ENCODE measurements at places on chromosomes 3 and 15.

DNA sequence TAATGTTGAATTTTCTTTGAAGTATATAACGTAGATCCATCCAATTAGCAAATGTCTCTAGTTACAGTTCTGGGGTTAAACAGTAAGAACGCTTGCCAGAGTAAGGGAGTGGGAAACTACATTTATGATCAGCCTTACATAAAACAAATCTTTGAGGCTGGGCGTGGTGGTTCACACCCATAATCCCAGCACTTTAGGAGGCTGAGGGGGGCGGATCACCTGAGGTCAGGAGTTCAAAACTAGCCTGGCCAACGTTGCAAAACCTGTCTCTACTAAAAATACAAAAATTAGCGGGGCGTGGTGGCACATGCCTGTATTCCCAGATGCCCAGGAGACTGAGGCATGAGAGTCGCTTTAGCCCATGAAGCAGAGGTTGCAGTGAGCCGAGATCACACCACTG is 50.1 kb upstream of the GATM start:
- no peak for DNase-seq

DNA sequence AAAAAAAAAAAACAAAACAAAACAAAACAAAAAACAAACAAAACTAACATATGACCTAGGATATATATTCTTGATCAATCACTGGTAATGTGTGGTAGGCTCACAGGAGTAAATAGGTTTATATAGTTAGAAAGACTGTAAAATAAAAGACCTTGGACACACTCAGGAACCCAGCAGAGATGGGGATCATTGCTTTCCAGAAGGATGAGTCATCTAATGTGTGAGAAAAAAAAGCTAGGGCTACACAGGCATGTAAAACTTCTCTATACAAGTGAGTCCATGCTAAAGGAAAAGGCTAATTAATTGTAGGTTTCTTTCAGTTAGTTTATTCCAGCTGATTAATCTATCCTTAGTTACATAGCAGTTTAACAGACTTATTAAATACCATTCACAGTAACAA is 710.3 kb upstream of the ARPP21 start:
- no peak for DNase-seq

DNA sequence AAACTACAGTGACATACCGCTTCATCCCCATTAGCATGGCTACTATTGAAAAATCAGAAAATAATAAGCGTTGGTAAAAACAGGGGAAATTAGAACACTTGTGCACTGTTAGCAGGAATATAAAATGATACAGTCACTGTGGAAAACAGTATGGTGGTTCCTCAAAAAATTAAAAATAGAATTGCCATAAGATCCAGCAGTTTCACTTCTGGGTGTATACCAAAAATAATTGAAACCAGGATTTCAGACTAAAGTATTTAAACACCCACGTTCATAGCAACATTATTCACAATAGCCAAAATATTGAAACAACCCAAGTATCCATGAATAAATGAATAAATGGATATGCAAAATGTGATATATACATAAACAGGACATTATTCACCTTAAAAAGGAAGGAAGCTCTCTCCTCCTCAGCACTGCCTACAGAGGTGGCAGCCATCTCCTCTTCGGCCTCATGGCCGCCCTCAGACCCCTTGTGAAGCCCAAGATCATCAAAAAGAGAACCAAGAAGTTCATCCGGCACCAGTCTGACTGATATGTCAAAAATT is 34.1 kb downstream of the NGLY1 start:
- no peak for DNase-seq

GRCh38 chr15:89412905-89413411 is 78.3 kb upstream of the POLG start:
- DNase-seq, result no peak

- no peak for DNase-seq
Observed at GRCh38 chr3:19811689-19812088, 122.3 kb downstream of the EFHB start.

GRCh38 chr3:26515351-26515750 is 107.2 kb upstream of the LRRC3B start:
- DNase-seq, result no peak

DNA sequence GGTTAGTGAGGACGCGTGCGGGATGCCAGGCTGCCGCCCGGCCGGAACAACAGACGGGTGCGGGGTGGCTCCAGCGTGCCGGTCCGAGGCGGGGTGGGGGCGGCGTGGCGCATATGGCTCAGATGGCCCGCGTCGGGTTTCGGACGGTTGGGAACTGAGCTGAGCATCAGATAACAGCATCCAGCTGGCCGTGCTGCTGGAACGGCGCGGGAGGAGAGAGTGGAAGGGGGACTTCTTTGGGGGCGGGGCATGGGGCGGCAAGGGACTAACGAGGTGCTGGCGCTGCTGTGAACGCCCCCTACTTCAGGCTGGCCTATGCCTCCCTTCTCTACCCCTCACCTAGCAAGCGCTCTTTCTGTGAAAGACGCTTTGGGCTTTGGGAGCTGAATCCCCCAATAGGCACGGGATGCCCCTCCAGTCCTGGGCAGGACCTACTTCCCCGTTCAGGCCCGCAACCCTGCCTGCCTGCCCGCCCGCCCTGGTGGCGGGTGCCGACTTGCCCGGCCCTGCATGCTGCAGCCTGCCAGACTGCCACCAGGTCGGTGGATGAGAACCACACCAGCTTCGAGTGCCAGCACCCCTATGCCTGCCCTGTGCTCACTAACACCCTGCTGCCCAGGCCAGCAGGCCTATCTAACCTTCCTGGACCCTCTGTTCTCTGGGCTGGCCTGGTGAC is 542 bp downstream of the INKA1 start:
- peak; percentile 47 for DNase-seq

GRCh38 chr3:180983136-180983535 is 6.4 kb downstream of the DNAJC19 start:
- no peak for DNase-seq

DNA sequence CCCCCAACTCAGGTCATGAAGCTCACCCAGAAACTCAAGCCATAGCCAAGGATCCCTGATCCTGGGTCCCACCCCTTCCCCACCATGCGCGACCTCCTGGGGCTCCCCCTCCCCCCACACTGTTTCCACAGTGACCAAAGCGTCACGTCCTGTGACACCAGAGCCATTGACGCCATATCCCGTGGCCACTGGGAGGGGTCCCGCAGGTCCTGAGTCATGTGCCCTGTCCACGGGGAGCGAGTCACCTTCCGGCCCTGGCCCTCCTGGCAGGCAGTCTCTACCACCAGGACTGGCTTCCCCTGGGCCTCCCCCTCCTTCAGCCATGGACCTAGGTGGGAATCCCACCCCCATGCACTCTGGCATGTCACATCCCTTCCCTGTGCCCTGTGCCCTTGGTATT is 15.6 kb downstream of the SEMA3F start:
- no peak for DNase-seq

GRCh38 chr15:40054605-40054854 is 15.5 kb upstream of the SRP14 start:
- no peak for DNase-seq

- DNase-seq, result no peak
Observed at GRCh38 chr15:50594311-50594710, 47.8 kb upstream of the USP50 start.

- DNase-seq, result no peak
Observed at GRCh38 chr3:58666683-58667082, at the start of gene FAM3D. Gene FAM3D, minus strand, starts transcription at chr3:58666774. Its CDS starts 11,211 bp downstream, at chr3:58655563.

DNA sequence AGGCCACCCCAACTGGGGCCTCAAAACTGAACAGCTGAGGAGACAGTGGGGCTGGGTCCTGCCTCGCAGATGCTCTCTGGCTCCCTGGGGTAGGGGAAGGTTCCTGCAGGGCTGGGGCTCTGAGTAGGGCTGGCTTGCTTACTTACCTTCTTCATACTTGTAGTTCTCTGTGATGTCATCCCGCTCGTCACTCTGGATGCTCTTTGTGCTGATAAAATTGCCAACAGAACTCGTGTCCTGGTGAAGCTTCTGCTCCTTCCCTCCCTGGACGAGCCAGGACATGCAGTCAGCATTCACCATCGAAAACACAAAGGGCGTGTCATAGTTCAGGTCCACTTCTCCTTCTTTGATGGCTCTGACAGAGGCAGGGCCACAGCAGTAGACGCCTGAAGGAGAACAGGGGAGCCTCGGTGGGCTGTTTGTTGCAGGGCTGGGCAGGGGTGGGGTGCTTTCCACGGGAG is 17.9 kb upstream of the EPB42 start:
- DNase-seq, result no peak

GRCh38 chr3:152860736-152861135 is 25.8 kb downstream of the P2RY1 start:
- no peak for DNase-seq

- no peak for DNase-seq
Observed at GRCh38 chr3:140157161-140157560, 222.2 kb downstream of the CLSTN2 start.

GRCh38 chr3:14789640-14790285 is 29.0 kb upstream of the FGD5 start:
- DNase-seq, result no peak

GRCh38 chr3:123750659-123751420 is 133.3 kb downstream of the MYLK start:
- no peak for DNase-seq

DNA sequence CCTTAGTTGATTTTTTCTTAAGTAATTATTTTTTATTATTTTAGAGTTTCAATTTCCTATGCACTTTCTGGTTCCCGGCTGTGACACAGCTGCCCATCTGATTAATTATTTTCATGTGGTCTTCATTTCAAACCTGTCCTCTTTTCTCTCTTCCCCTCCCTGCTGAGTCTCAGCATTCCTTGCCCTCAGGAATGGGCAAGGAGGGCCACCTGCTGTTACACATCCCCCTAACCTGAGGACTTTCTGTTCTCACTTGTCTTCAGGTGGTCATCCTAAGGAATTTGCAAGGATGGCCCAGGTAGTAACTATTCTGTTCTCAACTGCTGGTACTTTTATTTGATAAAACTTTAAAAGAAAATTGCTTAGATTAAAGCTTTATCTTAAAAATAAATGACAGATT is 545.0 kb downstream of the OTOL1 start:
- no peak for DNase-seq

DNA sequence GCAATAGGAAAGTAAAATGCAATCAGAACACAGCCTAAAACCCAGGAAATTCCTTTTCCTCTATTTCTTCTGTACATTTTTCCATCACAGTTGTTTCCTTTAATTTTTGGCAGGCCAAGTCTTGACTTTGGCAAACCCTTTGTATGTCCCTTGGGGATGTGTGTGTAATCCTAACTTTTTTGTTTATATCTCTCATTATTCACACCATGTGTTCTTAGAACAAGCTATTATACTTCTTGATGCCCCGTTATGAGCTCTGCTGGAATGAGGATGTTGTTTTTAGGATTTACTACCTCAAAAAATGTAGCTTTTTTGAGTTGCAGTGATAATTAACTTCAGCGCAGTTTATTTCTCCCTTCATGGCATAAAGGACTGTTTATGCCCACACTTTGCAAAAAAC is 123.4 kb downstream of the ABI3BP start:
- no peak for DNase-seq

GRCh38 chr15:22823495-22824128 is 14.9 kb upstream of the NIPA2 start:
- no peak for DNase-seq

GRCh38 chr3:136856665-136857064 is 5.3 kb upstream of the NCK1 start:
- no peak for DNase-seq

DNA sequence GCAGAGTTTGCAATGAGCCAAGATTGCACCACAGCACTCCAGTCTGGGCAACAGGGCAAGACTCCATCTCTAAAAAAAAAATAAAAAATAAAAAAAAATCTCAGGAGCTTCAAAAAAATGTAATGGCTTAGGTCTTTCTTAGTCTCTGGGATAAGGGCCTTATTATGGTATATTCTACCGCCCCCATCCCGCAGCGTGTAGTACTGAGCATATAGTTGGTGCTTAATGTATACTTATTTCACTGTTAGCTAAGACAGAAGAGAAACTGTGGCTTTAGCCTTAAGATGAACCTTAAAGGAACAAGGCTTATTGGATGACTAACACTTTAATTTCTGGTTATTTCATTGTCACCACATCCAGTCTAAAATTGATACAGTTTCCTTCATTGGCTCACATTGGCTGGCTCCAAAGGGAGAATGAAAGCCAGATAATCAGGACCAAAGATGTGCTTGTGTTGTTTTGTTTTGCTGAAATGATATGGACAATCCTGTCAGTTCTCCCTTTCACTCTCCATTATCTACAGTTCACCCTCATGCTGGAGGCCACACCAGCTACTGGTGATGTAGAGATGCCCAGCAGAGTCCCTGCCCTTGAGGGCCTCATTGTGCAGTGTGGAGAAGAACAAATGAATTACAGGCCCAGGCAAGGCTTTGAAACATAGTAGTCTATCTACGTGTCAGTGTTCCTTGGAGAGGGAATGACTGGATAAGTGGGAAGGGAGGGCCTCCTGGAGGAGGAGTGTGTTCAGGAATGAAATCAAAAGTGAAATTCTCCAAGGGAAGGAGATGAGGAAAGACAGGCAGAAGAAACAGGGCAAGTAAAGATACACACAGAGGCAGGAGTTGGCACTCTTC is 17.4 kb upstream of the RAF1 start:
- DNase-seq, result no peak

GRCh38 chr3:124456506-124456905 is 273.7 kb upstream of the UMPS start:
- no peak for DNase-seq

- no peak for DNase-seq
Observed at GRCh38 chr15:35505809-35506208, 40.2 kb downstream of the DPH6 start.

- DNase-seq, result no peak
Observed at GRCh38 chr3:8509961-8510360, 8.3 kb downstream of the LMCD1 start.

DNA sequence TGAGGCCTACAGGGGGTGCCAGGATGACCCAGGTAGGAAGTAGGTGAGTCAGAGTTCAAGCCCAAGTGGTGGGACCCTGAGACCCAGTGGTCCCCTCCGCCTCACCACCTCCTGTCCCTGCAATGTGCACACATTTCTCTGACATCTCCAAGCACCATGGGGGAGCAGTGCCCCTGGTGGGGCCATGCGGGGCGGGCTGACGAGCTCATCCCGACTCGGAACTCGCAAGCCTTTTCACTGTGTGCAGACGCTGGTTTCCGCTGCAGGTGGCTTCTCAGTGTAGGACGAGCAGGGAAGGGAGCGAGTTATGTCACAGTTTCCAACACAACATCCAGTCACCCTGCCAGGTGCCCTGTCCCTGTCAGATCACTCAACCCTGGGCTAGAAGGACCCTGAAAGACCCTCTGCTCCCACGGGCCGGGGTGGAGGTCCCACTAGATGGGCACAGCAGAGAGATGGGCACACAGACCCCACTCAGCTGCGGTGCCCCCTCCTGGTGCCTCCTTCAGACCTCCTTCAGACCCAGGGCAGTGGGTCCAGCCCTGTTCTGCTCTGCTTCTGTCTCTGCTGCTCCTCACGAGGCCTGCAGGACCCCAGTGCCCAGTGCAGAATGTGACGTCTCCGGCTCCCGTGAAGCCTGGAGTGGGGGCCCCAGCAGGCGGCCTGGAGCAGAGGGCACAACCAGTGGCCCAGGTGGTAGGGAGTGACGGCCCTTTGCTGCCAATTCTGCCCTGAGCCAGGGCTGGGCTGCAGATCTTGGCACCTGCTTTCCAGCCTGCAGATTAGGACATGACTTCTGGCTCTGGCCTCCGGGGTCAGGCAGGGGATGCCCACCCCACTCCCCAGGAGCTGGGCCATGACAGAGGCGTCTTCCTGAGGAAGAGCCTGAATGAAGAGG is 102.0 kb upstream of the RPL32 start:
- no peak for DNase-seq

- no peak for DNase-seq
Observed at GRCh38 chr3:133531981-133532380, 41.5 kb upstream of the CDV3 start.

GRCh38 chr3:125072301-125072700 is 16.5 kb upstream of the HEG1 start:
- DNase-seq, result no peak

GRCh38 chr3:97479740-97480139 is 284.8 kb upstream of the ARL6 start:
- no peak for DNase-seq
